Activated naive CD4-positive, alpha-beta T cell treated with anti-CD3 and anti-CD28 coated beads, Interleukin-2, amount 10 ng/mL, durations not matched to agents 7 days and 5 days (primary cell): ENCODE measurements at places on chromosomes 13 and 19.

DNA sequence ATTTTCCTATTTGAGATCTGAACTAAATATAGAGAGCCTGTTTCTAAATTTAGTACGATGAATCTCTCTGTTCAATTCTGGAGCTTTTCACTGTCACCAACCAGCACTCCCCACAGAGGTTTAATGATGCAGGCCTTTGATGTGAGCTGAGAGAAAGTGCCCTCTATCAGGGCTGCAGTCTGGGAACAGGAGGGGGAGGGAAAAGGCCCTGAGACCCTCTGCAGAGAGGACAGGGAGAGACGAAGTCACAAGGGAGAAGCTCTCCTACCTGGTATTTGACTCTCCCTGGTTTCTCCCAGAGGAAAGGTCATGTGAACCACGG lies 206.8 kb upstream of the SOX1 start:
- DNase-seq: no peak

GRCh38 chr13:110525328-110526319 lies 35.9 kb downstream of the RAB20 start:
- peak; percentile 57 for DNase-seq

GRCh38 chr13:54958781-54959180 lies 1930.2 kb downstream of the OLFM4 start:
- no peak for DNase-seq

GRCh38 chr19:18603958-18604819 lies 2.4 kb downstream of the CRLF1 start:
- DNase-seq: no peak

DNA sequence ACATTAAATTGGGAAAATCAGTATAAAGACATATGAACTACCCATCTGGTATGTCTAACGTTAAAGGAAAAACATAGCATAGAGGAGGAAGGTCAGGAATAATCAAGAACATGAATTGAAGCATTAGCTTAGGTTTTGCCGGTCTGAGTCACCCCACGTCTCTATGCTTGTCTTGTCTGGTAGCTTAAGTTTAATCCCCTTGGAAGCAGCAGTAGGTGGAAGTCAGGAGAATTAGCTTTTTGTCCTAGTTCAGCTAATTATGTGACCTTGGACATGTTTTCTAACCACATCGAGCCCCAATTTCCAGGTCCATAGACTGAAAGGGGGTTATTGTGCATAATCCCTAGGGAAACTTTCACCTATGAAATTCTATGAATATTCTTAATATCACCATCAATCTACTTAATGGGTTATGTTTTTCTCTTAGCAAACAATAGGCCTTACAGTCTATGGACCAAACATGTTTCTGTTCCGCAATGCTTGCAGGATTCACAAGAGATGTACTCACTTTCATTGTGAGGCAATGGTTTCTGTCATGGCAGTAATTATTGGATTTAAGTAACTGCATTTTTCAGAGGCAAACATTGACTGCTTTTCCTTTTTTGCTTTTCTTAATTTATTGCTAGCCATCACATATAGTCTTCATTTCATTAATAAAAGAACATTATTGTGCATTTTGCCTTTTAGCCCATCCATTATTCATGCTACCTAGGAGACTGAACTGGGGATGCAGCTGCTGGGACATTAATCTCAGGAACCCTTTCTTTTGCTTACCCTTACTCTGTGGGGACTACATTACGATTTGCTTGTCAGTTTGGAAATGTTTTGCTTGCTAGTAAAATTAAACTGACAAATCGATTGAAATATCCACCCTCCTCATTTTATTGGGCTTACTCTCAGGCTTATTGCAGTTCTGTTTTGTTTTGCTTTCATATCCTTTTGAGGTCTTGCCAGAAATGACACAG lies 304.8 kb upstream of the MAB21L1 start:
- DNase-seq: no peak

GRCh38 chr13:23434491-23434890 lies 989 bp upstream of the SACS start:
- no peak for DNase-seq

DNA sequence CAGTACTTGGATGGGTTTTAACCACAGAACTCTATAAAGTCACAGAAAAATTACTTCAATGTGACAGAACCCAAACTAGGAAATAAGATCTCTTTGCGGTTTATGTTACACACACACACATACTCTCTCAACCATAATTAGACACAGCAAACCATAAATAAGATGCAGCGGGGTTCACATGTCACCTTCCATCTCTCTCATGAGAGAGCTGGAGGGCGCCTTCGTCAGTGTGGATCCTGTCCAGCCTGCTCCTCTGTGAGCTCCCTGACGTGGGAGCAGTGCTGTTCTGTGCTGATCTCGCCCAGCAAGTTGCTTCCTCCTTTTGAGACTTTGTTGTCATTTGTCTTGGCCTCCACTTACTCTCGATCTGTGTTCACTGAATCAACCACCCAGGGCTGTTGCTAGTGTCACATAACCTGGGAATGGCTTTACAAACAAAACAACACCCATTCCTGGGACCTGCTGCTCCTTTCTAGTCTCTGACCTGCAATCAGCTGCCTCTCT lies 204.9 kb upstream of the KL start:
- peak; percentile 58 for DNase-seq

GRCh38 chr13:83515268-83516015 lies 366.8 kb downstream of the SLITRK1 start:
- DNase-seq: no peak

DNA sequence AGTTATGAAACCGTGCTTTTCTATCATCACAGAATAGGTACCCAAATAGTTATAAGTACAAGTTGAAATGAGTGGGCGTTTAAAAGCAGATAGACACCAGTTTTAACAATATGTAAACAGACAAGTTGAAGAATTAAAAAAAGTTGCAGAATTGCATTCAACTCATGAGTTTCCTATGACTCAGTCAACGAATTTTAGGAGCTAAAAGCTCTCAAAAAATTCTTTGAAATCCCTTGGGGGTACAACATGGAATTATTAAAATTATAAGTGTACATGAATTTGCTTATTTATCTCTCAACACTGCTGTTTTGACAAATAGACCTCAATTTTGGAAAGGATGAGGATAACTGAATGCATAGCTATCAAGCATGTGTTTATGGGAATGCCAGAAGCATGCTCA lies 693.4 kb downstream of the PCDH9 start:
- no peak for DNase-seq

- DNase-seq: no peak
These were observed 18.1 kb downstream of the DPP9 start for GRCh38 chr19:4705413-4706131.

- no peak for DNase-seq
These were observed 40.5 kb downstream of the GATAD2A start for GRCh38 chr19:19445911-19446361.

GRCh38 chr19:31306006-31306753 lies 43.1 kb downstream of the TSHZ3 start:
- no peak for DNase-seq

DNA sequence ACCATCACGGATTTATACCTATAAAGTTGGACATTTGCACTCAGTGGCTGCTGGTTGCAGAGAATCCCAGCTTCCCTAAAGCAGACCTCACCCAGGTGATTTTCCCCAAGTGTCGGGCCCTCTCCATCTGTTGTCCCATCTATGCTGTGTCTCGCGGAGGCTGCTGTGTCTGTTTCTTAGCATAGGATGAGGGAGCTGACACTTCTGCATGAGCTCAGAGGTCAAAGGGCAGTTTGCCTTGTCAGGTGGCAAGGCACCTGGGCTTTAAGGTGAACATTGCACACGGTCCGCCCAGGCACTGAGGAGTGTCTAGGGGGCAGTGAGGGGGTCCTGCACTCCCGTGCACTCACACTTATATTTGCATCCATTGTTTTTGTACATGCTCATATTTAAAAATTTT lies 151.6 kb downstream of the ZIC5 start:
- DNase-seq: no peak

- DNase-seq: no peak
These were observed 226.8 kb downstream of the LACC1 start for GRCh38 chr13:44106266-44107152.

- no peak for DNase-seq
These were observed 8.1 kb downstream of the POMP start for GRCh38 chr13:28666897-28667488.

GRCh38 chr13:112892426-112893206 lies 76.4 kb upstream of the MCF2L start:
- DNase-seq: no peak

DNA sequence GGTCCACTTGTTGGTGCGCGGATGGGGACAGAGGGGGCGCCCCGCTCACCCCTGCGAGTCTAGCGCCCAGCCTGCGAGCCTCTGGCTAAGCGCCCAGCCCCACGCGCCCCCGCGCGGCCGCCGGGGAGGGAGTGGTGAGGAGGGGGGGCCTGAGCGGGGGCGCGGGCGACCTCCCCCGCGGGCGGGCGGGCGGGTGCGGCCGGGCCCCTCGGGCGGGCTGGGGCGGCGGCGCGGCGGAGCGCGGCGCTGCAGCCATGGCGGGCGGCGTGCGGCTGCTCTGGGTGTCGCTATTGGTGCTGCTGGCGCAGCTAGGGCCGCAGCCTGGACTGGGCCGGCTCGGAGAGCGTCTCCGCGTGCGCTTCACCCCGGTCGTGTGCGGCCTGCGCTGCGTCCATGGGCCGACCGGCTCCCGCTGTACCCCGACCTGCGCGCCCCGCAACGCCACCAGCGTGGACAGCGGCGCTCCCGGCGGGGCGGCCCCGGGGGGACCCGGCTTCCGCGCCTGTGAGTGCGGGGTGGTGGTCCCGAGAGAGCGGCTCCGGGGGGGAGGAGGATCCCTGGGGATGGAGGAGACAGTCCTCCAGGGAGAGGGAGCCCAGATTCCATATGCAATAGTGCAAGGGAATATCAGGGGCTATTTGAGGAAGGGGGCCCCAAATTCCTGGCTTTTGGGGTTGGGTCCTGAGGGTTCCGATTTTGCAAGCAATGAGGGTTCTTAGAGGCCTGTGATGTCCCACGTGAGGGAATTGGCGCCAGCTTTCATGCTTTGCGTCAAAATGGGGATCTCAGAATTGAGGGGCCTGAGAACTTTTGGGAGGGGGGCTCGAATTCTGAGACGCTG lies at the start of gene LTBP4:
Gene LTBP4 (plus strand): TSS at position 236 of the 841 bp plus-strand sequence. CDS start 19 bp downstream, at position 255.
- peak; percentile 52 for DNase-seq

GRCh38 chr13:81393721-81394120 lies 1052.8 kb upstream of the SPRY2 start:
- no peak for DNase-seq

DNA sequence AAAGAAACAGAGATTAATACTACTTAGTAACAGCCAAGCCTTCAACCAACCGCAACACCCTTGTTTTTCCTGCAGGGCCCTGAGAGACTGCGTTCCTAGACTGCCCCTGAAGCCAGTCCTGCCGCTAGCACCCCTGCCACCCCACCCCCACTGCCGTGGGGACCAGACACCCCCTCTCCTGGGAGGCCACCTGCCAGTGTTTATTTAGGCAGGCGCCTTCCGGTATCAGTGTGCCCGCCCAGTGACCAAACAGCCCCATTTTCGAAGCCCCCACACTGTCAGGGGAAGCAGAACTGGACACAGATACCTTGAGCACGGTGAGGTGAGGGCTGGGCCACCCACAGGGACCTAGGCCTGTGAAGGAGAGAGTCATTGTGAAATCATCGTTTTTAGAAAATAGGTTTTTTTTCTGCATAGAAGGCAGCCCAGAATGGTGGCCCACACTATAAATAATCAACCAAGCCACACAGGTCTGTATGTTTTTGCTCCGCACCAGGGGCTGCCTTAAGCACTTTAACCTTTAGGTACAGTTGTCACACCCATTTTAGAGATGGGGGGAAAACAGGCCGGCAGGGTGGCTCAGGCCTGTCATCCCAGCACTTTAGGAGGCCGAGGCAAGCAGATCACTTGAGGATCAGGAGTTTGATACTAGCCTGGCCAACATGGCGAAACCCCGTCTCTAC lies 3.5 kb upstream of the TLE5 start:
- no peak for DNase-seq

DNA sequence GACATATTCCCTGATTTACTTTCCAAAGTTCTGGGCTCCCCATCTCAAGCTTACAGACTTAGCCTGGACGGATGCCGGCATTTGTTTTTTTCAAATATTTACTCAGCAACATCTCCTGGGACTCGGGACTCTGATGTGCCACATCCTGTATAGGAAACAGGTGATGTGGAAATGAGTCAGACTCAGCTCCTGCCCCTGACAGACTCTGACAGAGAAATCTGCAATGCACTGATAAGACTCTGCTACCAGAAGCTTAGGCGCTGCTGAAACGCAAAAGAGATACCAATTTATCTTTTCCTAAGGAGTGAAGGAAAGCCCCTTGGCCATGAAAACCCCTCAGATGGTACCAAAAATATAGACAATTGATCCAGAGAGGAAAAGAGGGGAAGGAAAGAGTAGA lies 16.2 kb downstream of the LAIR2 start:
- DNase-seq: peak; percentile 72

DNA sequence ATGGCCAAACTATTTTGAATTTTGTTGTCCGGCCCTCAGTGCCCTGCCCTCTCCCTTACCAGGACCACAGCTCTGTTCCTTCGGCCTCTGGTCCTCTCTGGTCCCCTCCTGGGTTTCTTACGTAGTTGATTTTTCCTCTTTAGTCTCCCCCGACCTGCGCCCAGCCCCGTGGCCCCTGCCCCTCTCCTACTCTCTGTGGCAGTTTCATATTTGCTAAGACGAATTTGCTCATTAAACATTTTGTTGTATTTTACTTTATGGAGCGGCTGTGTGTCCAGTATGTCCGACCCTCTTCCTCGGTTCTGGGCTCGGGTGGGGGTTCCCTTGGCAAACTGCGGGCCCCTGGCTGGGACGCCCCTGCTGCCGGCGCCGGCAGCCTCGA lies 576 bp upstream of the EPN1 start:
- DNase-seq: no peak

GRCh38 chr19:15320116-15320515 lies 12.2 kb downstream of the BRD4 start:
- DNase-seq: no peak

GRCh38 chr19:6038634-6039405 lies 60.9 kb upstream of the RANBP3 start:
- no peak for DNase-seq

- DNase-seq: peak; percentile 40
These were observed 7.3 kb upstream of the CCNE1 start for GRCh38 chr19:29804493-29804892.

GRCh38 chr13:33676045-33676989 lies 141.6 kb upstream of the RFC3 start:
- peak; percentile 31 for DNase-seq

DNA sequence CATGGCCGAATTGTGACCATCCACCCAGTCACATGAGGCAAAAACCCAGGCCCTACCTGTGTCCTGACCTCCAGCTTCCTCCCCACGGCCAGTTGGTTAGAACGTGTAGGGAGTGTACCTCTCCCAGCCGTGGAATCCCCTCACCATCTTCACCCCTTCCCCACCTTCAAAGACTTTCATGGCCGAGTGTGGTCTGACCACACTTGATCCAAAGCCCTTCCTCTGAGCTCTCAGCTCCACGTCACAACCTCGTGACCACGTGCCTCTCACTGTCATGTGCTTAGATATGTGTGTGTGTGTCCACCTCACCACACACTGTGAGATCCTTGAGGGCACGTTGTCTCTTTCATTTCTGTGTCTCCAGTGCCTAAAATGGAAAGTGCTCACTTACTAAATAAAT lies 48.6 kb upstream of the UBE2L5 start:
- DNase-seq: peak; percentile 60

DNA sequence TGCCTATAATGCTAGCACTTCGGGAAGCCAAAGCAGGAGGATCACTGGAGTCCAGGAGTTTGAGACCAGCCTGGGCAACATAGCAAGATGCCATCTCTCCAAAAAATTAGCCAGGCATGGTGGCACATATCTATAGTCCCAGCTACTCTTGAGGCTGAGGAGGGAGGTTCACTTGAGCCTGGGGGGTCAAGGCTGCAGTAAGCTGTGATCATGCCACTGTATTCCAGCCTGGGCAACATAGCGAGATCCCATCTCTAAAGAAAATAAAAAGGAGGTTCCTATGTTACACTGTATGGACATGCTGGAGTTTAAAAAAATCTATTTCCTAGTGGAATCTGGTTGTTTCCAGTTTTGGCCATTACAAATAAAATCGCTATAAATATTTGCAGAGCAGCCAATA lies 2.6 kb downstream of the CAB39L start:
- DNase-seq: no peak
